ENCODE measurements at places on chromosomes 7 and 10.

DNA sequence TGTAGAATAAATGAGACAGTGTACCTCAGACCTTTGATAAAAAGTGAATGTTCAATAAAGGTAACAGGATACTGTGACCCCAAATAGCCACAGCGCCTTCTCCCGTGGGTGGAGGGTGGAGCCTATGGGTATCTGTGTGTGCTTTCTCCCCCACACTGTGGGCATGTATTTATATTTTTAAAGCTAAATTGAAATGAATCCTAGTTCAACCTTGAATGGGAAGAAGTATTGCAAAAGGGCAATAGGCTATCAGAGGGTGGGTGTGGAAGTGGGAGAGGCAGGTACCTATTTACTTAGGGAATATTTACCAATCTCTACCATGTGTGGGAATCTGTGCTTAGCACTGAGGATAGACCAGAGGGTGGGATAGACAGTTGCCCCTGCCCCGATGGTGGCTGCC lies 68.9 kb downstream of the PFKFB3 start:
- no peak for DNase-seq

GRCh38 chr10:89659143-89660131 lies 14.4 kb upstream of the PANK1 start:
- no peak for DNase-seq

GRCh38 chr10:29771376-29771775 lies 136.6 kb upstream of the SVIL start:
- no peak for DNase-seq

DNA sequence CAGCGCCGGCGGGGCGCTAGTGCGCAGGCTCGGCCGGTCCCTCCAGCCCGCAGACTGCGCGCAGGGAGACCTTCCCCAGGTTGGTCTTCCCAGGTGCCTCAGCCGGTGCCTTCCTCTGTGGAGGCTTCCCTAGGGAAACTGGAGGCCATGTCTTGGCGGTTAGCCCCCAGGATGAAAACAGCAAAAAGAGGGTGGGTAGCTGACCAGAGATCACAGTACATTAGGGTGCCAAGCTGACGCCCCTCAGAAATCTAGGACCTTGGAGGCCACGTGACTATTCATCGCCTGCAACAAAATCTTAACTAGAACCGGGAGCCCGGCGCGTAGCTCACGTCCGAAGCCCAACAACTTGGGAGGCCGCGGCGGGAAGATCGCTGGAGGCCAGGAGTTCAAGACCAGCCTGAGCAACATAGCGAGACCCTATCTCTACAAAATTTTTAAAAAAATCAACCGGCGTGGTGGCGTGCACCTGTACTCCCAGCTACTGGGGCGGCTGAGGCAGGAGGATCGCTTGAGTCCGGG lies 327 bp upstream of the FIS1 start:
- DNase-seq, result no peak

GRCh38 chr7:91079487-91079886 lies 184.7 kb upstream of the FZD1 start:
- DNase-seq, result no peak
